Amygdala (tissue), 56 donors: ENCODE measurements at places on chromosomes 3 and 15.

GRCh38 chr15:74695597-74696397, at the start of gene EDC3:
TSS of gene EDC3 (minus strand) at chr15:74696024. CDS start at chr15:74675124, 20,900 bp downstream.
- peak; percentile 78 for DNase-seq

DNA sequence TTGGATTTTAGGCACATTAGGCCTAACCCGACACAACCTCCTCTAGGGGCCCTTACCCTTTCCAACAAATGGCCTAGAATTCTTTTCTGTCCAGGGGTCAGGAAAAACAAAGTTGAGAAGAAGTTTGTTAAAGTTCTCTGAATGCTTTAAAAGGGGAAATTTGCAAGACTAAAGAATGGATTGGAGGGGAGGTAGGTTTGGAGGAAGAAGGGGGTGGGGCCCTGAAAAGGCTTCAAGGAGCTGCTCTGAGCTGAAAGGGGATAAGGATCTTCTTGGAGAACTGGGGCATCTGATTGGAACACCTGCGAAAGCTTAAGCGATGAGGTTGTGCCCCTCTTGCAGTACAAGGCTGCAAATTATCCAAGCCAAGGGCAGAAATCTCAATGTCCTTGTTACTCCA, 3.9 kb upstream of the SENP2 start:
- DNase-seq = no peak

- no peak for DNase-seq
Observed at GRCh38 chr3:171255236-171255806, 204.9 kb downstream of the TNIK start.

GRCh38 chr15:60350108-60350507, 47.7 kb downstream of the ANXA2 start:
- DNase-seq = no peak

GRCh38 chr15:76885212-76885611, 19.9 kb downstream of the SCAPER start:
- DNase-seq = no peak

DNA sequence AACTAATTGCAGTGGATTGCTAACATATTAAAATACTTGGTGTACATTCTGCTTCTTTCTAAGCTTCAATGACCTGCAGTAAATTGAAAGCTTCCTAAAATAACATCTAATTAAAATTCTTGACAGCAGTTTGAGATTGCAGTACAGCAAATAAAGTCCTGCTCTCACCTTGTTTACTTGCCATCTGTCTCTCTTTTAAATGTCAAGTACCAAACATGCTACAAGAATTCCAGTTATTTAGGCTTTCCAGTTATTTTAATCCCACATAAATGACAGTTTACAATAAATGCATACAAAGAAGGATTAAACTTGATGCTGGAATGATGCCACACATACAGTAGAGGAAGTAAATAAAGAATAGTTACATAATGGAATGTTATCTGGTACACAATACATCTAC, 33.2 kb downstream of the CBLB start:
- DNase-seq = no peak

DNA sequence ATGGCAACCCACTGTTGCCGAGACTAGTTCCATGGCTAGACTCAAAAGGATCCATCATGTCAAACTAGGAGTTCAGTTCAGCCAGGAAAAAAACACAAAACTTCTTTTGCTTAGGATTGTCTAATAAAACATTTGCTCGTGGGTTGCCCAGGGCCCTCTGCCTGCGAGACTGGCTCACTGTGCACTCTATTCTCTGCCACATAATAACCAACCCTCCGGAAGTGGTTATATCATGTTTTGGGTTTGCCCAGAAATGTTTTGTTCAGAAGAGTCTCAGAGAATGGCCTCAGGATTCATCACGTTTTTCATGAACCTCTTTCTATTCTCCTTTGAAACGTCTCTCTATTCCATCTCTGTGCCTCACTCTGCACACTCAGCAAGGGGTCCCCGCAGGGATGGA, 216.1 kb downstream of the SV2B start:
- DNase-seq = no peak

- no peak for DNase-seq
Observed at GRCh38 chr3:37852097-37852496, 9.6 kb upstream of the CTDSPL start.

DNA sequence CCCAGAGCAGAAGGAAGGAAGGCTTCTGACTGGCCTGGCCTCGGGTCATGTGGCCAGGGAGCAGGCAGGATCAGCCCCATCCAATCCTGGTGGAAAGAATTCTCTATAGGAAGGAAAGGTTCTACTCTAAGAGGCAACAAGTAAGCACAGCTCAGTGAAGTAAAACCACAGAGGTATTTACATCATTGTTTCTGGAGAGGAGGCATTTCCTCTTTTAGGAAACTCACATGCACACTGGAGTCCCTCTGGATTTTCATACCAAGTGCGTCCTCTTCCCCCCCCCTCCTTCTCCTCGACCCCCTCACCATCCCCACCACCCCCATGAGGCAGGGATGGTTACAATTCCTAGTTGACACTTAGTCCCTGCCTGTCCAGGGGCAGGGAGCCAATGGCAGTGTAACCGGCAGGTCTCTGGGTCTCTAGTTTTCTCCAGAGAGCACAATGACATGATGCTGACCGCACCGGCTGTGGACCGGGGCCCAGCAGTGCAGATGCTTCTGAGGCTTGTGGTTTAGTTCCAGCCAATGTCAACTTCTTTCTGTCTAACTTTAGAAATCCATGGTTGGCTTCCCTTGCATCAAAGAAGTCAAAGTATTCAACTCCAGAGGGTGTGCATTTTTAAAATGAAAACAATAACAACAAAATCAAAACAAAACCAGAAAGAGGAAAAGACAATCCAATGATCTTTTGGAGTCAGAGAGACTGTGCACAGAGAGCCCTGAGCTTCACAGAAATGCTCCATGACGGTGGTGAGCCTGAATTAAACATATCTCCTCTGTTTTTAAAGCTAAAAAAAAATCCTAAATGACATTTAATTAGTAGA, 230.3 kb upstream of the TLE3 start:
- no peak for DNase-seq

DNA sequence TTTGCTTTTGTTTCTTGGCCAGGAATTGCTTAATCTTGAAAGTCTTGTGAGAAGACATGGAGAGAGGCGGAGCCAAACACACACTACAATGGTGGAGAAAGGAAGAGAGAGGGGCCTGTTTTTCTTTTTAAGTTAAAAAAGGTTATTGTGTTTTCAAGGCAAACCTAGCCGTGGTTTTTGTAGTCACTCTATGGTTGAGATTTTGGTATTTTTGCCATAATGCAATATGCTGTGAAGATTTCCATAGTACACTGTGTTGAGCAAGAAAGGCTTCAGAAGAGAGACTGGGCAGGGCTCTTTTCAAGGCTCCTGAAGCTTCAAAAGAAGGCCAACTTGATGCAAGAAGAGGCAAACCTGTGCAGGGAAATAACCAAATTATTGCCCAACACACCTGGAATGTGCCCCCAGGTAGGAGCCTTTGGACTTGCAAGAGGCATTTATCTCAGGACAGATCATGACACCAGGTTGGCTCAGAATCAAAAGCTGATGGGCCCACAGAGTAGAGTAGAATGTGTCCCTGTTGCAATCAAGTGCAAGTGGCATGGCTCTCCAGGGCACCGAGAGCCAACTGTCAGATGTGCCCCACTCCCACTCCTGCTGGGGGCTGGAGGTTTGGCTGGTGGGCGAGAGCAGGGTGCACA, 22.1 kb downstream of the AMOTL2 start:
- DNase-seq = no peak

DNA sequence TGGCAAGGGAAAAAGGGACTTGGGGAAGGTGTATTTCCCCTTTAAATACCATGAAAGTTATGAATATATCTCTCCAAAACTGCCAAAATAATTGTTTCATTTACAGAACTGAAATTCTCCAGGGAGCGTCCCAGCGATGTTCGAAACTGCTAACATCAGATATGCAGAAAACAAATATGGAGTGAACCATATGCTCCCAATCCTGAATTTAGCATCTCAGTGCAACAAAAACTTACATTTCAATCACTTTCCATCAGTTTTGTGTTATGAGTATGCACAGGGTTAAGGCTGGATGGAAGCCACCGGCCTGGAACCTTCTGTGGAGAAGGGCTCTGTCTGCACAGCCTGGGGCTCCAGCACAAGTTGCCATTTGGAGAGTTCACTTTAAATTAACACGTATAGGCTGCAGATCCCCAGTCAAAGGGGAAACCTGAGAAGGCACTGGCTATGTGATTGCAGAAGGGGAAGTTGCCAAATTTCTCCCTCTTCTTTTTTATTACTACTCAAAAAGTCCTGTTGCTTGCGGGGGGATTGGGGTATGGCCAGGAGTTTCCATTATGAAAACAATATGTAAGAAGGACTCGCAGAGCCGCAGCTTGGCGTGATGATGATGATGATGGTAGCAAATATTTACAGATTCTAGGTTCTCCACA, 56.9 kb upstream of the FOXP1 start:
- DNase-seq = no peak

GRCh38 chr3:136932523-136932922, 25.3 kb upstream of the IL20RB start:
- no peak for DNase-seq

DNA sequence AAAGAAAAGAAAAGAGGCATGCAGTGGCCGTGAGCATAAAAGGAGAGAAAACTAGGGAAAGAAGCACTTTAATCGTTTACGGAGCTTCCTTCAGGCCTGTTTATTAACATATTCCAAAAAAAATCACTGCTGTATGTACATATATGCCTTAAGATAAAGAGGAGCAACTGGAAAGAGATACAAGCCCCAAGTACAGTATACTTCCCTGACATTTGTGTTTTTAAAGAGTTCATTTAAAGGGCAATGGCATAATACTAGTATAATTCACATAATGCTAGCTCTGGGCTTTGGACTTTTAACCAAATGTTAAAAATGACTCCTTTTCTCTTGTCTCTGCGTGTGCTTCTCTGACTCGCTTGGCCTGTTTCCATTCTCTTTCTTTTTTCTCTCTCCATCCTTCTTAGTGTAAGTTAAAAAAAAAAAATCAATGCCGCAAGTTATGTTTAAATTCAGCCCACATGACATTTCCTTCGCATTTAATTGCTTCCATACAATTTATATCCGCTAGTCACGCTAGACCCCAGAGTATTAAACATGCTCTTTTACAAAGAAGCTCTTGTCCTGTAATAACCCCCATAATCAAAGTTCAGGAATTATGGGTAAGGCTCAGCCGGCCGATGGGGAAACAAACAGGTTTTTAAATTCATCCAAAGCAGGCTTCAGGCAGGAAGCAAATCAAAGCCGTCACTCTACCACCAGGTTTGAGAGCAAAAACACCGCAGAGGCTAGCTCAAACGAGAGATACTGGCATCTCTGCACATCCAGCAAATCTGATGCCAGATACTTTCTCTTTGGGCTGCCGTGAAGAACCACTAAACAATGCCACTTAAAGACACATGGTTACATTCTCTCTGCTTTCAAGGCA, 19.4 kb downstream of the WWTR1 start:
- no peak for DNase-seq

GRCh38 chr3:58271901-58272501, 34.0 kb upstream of the RPP14 start:
- DNase-seq = no peak

DNA sequence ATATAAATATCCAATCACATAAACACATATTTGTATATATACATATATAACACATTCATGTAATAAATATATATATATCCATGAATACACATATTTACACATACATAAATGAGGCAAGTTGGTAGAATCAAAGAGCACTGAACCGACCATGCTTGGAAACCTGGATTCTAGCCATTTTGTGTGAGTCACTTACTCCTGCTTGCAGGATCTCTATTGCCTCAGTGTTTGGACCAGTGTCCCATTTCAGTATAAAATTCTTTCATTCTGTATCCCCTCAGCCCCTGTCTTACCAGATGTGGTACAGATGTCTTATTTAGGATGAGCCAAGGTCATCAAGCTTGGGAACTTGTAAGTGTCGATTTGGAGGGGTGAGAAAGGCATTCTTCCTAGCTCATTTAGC, 391.4 kb upstream of the FRG2C start:
- no peak for DNase-seq

DNA sequence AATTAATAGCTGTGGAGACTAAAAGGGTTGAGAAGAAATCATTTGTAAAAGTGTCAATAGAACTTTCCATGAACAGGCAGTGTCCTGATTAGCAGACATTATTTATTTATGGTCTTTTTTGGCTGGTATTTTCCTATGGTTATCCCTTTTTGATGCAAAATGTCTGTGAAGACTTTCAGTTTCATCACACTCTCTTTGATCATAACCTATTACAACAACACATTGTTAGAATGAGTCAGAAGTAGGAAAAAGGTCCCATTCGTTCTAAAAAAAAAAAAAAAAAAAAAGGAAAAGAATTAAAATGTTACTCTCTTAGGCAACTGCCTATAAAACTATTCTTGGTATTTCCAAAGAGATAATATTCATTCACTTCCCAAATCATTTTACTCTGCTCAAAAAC, 62.1 kb downstream of the SLC49A4 start:
- no peak for DNase-seq

- no peak for DNase-seq
Observed at GRCh38 chr3:190531406-190531805, 17.5 kb downstream of the IL1RAP start.

DNA sequence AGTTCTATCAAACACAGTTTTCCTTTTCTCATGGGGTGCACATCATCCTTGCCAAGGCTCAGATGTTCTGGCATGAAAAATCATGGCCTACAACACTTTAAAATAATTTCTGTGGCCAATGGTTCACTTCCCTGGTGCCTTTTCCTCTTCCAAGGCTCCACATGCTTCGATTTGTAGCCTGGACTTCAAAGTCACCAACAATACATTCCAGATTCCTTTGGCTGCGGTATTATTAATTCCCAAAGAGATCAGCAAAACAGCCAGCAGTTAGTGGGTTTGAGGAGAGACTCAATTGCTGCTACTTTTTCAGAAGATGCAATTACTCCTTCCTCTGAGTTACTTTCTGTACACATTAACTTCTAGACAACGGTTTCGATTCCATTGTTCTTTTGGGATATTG, 80.3 kb upstream of the CCDC80 start:
- DNase-seq = no peak

DNA sequence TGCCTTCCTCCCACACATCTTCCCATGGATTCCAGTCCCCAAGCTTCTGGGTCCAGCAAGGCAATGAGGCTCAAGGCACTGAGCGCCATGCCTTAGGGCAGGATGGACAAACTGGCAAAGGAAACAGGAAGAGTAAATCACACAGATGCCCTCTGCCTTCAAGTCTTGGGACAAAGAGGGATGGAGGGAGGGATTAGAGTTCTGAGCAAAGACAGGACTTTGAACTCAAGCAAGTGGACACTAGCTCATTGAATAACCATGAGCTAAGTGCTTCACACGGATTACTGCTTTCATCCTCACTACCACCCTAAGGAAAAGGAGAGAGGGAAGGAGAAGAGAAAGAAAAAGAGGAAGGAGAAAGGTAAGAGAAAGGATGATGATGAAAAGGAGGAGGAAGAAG, 7.6 kb upstream of the THBS1 start:
- DNase-seq = no peak

GRCh38 chr3:31008994-31009393, 114.5 kb upstream of the GADL1 start:
- no peak for DNase-seq

- no peak for DNase-seq
Observed at GRCh38 chr3:105930733-105931132, 61.9 kb upstream of the CBLB start.

- DNase-seq = no peak
Observed at GRCh38 chr3:129013491-129013891, 12.4 kb downstream of the EFCC1 start.

- no peak for DNase-seq
Observed at GRCh38 chr15:76200641-76201105, 110.6 kb downstream of the ETFA start.
